ENCODE measurements at places on chromosomes 1 and 21.

DNA sequence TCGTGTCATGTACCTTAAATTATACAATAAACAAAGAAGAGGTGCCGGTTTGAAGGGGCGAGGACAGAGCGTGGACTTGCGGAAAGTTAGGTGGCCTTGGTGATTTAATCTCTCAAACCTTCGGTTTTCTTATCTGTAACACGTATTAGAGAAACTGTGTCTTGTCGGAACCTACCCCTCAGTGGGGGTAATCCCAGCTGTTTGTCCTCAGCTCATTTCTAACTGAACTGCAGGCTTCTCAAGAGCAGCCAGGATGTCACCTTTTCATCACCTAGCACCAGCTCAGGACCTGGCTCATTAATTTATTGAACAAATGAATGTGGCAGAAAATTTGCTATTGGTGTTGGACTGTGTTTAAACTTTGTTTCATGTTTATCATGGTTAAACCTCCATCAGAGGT is 31.2 kb downstream of the ITSN1 start:
- no peak for DNase-seq

DNA sequence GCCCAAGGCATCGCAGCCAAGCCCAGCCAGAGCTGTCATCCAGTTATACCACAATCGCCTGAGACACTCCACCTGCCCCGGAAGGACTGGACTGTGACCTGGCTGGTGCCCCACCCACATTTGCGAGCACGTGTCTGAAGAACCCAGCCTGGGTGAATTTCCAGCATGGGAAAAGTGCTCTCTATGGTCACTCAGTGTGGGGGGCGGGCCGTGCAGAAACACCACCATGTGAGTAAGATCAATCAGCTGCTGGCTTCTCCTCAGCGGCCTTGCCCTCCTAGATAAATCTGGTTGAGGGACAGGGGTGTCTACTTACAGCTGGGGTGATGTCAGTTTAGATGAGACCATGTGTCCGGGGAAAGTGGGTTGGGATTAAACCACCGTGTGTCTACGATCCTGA is 44.8 kb downstream of the URB1 start:
- no peak for DNase-seq

DNA sequence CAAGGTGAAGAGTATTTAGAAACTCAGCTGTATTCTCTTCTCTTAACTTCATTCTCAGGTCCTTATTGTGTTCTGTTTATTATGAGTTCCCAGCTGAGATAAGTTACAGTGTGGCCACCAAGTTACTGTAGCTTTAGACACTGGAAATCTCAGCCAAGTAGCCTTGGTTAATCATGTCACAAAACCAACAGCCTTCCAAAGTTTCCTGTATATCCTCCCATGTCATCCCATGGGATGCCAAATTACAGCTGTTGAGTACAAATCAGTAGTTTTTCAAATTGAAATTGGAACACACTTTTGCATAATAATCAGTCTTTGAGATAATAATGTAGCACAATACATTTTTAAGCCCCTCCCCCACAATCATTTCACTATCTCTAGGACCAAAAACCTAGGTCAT is 10.7 kb downstream of the ADAMTS5 start:
- DNase-seq: no peak

GRCh38 chr1:46747683-46748288 is 28.9 kb upstream of the EFCAB14 start:
- no peak for DNase-seq

- no peak for DNase-seq
Measured at GRCh38 chr1:9746211-9746610, 77.6 kb downstream of the CLSTN1 start.

GRCh38 chr1:206799311-206799710 is 27.0 kb upstream of the IL10 start:
- no peak for DNase-seq

DNA sequence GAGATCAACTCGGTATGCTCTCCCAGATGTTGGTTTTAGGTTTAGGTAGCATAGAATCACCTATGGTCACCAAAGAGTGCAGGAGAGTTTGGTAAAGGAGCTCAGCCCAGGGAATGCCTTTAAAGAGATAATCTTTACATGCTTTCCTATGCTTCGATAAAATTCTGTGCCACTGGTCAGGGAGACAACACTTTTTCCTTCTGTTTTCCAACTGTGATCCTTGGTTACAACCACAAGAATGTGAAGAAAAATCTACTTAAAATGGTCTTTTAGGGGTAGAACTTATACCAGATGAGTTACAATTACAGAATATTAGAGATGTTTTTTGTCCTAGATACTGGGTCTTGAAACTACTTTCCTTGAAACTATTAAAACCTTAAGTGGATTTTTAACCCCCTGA is 895.6 kb downstream of the TTLL7 start:
- DNase-seq: no peak

GRCh38 chr21:35377505-35378090 is 328.5 kb upstream of the RUNX1 start:
- DNase-seq: no peak

- no peak for DNase-seq
Measured at GRCh38 chr1:183546427-183546826, 43.8 kb downstream of the NCF2 start.

DNA sequence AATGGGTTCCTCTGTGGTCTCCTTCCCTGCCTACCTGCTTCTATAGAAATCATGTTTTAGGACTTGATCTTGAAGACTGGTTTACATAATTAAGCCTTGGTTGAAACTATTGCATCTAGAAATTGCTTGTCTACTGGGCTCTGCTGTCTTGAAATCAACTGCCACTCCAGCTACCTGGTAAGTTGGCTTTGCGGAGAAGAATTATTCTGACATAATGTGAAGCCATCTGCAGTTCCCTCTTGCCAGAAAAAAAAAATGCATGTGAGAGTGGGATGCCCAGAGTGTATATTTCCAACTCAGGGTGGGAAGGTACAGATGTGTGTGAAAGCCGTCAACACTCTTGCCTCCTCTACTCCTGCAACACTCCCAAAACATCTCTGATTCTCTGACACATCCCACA is 27.2 kb downstream of the C8B start:
- DNase-seq: no peak

- DNase-seq: no peak
Measured at GRCh38 chr1:242826701-242827336, 302.3 kb upstream of the PLD5 start.

DNA sequence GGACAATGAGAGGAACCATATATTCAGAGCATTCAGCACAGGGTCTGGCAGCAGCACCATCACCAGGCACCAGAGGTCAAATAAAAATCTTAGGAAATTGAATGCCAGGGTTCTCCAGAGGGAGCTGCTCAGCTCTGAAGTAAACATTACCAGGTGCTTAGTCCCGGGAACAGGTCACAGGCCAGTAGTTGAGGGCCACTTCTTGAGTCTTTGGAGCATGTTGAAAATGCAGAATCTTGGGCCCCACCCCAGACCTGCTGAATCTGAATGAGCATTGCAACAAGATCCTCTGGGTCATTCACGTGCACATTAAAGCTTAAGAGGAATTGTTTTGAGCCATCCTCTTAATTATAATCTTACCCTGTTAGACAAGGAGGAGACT is 33.8 kb downstream of the PHC2 start:
- DNase-seq: no peak

DNA sequence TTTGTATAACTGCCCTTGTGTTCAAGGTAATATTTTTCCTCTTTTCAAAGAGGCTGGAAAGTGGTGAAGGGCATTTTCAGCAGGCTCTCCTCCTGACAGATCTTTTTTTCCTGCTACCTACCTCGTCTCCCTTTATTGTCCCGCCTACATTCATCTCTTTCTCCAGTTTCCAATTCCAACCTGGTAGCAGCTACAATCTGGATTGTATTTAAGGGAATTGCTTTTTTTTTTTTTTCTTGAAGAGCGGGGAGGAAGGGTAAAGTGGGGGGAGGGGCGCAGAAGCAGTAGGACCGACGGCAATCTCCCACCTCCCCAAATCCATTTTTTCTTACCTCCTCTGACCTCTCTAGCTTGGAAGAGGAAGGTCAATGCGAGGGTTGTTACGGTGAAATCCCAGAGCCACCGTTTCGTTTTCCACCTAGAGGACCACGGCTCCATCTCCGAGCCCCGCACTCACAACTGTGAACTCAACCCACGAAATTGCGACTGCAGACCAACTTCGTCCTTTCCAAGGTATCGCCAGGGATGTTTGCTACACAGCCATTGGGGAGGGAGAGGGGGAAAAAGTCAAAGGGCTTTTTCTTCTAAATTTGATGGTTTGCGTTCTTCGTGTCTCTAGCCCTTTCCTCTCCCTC is 464 bp downstream of the COL11A1 start:
- no peak for DNase-seq

DNA sequence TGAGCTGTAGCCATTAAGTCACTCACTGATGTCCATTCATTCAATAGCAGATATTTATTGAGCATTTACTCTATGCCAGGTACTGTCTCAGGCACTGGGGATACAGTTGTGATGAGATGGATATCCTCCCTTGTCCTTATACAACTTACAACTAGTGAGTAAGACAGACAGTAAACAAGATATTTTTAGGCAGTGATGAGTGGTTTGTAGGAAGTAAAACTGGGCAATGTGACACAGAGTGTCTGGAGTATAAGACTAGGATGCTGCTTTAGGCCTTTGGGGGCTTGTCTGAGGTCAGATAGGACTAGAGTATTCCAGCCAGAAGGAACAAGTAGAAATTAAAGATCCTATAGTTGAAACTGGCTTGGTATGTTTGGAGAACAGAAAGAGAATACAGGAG is 41.4 kb downstream of the NOS1AP start:
- DNase-seq: no peak

GRCh38 chr1:64236541-64236954 is 33.1 kb downstream of the UBE2U start:
- DNase-seq: no peak

All from CD14-positive monocyte (primary cell).